ENCODE measurements at places on chromosomes 6 and 20.

DNA sequence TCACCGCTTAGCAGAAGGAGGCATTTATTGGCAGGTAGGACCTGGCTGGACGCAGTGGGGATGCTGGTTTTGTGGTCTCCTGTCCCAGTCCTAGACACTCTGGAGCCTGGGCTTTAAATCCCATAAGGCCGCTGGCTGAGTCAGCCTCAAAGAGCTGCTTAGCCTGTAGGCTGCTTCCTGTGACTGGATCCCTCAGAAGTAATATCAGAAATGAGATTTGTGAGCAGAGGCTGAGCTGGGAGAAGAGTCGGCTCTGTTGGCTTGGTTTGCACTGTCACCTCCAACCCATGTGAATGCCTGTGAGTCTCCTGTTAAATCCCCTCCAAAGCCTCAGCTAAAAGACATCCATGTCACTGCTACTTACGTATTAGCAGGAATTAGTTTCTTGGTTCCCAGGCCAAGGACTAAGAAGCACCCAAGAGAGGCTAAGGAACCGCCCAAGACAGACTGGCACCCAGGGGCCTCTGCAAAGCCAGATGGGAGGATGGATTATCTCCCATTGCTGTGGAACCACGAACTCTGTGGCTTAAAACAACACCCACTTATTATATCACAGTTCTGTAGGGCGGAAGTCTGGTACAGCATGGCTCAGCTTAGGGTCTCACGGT lies 289.4 kb downstream of the CDC5L start:
- no peak for DNase-seq

- DNase-seq, result no peak
Observed at GRCh38 chr6:134740027-134740373, 209.9 kb downstream of the ALDH8A1 start.

DNA sequence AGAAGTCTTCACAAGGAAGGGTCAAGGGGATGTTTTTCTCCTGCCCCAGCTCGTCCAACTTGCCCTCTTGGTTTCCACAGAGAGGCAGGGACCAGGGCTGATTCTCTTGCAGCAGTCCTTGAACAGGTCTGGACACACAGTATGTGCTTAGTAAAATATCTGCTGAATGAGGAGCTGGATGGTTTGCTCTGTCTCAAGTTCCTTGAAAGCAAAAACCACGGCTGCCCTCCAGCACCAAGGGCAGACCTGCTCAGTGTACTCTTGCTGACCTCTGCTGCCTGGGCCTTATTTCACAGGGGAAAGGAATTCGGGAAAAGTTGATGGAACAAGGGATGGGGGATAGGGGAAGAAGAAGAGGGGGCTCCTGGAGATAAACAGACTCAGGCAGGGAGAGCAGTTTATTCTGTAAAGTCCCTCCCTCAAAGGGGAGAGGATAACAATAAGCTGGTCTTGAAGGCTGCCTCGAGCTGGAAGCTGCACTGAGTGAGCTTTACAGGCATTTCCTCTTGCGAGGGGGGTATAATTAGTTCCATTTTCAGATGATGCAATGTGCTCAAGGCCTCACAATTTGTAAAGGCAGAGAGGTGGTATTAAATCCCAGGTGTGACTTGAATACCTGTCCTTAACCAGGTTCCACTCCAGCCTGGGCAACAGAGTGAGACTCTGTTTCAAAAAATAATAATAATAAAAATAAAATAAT lies 10.3 kb downstream of the KCNK5 start:
- DNase-seq, result no peak

- DNase-seq, result no peak
Observed at GRCh38 chr6:2215342-2215741, 30.1 kb downstream of the GMDS start.

DNA sequence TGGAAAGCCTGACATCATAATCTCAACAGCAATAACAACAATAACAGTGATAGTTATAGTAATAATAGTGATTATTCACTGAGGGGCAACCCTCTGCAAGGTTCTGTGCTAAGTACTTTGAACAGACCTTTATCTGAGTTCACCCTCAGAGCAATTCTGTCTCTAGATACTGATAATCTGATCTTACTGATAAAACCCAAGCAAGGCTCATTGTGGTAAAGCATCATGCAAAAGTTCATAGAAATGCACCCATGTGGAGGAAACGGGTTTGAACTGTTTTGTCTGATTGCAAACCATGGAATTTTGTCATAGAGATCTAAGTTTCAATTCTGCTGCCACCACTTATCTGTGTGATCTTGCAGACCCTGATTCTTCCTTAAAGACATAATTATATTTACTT lies 1.3 kb upstream of the KIAA0408 start:
- no peak for DNase-seq

GRCh38 chr6:30769088-30769852 lies 24.9 kb upstream of the IER3 start:
- peak; percentile 51 for DNase-seq

GRCh38 chr6:75880305-75880704 lies 131.3 kb downstream of the MYO6 start:
- DNase-seq, result no peak

DNA sequence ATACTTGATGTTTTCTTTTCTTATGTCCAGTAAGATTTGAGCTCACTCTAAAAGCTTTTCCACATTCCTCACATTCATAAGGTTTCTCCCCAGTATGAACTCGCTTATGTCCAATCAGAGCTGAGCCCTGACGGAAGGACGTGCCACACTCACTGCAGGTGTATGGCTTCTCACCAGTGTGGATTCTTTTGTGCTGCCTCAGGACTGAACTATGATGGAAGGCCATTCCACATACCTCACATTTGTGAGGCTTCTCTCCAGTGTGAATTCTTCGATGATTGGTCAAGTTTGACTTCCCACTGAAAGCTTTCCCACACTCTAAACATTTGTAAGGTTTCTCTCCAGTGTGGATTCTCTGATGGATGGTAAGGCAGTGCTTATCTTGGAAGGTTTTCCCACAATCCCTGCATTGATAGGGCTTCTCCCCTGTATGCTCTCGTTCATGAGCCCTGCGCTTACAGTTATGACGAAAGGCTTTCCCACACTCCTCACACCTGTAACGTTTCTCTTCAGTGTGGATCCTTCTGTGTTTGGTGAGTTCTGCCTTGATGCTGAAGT lies 9.9 kb downstream of the ZNF311 start:
- DNase-seq, result no peak

DNA sequence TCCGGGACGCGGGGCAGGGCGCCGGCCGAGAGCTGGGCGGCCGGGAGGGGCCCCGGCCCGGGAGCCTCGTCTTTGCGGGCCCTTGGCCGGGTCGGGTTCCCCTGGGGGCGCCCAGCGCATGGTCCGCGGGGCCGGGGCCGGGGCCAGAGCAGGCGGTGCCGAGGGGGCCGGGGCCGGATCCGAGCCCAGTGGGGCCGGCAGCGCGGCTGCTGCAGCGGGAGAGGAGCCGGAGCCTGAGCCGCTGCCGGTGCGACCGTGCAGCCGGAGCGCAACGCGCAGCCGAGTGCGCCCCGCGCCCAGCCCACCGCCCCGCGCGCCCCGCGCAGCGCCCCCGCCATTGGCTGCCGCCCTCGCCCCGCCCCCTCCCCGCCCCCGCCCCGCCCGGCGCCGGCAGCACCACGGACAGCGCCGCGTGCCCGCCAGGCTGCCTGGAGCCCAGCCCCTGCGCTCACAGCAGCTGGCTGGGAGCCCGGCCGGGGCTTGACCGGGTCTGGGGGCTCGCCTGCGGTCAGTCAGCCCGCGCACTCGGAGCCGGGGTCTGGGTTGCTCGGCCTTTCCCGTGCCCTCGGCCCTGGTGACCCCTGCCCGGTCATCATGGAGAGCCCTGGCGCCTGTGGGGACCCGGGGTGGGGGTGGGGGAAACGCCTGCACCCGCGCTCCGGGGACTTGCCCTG lies at the start of gene HRH3:
Gene HRH3 (minus strand): TSS at position 287 of the 674 bp plus-strand sequence. CDS start 308 bp downstream, outside the sequence.
- DNase-seq, result peak; percentile 33

DNA sequence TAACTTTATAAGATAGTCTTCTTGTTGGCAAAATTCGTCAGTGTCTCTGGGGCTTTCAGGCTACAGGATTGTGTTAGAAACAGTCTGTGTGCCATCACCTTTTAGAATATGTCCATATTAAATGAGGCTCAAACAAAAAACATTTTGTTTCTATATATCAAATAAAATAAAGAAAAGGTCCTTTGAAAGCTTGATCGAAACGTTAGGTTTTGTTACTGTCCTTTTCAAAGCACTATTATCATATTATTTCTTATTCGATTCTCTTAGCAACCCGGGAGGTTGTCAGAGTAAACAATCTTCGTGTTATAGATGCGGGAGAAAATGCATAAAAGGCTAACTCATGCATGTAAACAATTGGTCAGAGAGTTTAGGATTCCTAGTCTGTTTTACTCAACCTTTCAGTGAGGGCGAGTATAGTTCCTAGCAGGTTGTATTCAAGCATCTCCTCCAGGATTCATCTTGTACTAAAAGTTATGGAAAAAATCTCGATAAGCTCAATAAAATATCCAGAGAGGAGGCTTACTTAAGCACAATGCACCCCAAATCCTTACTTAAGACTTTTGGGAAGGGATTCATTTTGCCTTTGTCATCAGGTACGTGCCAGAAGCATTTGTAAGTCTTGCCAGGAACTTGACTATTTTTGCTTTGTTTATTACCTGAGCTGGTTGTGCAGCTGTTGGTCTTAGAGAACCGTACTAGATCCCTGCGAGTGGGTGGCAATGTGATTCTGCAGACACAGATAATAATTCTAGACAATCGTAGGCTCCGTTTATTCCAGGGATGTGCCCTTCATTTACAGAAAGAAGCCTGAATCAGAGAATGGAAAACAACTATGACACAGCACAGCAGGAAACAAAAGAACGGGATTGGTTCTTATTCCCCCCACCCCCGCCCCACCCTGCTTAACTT lies 159.6 kb upstream of the ZNF217 start:
- DNase-seq, result no peak

GRCh38 chr6:41379306-41379705 lies 43.9 kb downstream of the NCR2 start:
- no peak for DNase-seq

DNA sequence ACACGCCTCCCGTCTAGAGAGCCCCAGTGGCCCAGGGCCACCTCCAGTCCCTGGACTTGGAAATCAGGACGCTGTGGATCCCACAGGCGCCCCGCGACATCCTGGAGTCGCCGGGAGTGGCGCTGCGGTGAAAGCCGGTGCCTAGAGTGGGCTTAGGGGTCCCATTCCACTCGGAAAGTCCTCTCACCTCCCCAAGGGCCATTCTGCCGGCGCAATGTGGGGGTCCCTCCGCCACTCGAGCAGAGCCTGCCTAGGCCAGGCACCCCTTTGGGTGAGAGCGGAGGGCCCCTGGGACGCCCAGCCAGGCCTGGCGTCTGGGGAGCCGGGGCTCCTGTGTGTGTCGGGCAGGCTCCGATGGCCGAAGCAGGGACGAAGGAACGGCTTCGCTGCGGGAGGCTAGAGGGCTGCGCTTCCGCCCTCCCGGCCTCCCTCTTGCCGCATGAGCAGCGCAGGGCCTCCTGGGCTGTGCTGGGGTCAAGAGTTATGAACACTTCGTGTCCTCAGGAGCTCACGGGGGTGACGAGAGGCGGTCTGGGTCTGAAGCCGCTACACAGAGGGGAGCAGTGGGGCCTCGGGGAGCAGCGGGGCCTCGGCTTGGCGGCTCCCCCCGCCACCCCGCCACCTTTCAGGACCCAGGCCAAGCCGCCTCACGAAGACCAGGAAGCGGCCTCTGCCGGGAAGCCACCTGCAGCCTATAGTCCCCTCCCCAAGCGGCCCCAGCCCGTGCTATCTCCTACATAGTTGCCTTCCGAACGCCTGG lies 13.6 kb downstream of the POU3F2 start:
- DNase-seq, result no peak

All from activated CD8-positive, alpha-beta memory T cell treated with anti-CD3 and anti-CD28 coated beads for 1 hour (primary cell).